ENCODE measurements at places on chromosomes 5 and 9.

DNA sequence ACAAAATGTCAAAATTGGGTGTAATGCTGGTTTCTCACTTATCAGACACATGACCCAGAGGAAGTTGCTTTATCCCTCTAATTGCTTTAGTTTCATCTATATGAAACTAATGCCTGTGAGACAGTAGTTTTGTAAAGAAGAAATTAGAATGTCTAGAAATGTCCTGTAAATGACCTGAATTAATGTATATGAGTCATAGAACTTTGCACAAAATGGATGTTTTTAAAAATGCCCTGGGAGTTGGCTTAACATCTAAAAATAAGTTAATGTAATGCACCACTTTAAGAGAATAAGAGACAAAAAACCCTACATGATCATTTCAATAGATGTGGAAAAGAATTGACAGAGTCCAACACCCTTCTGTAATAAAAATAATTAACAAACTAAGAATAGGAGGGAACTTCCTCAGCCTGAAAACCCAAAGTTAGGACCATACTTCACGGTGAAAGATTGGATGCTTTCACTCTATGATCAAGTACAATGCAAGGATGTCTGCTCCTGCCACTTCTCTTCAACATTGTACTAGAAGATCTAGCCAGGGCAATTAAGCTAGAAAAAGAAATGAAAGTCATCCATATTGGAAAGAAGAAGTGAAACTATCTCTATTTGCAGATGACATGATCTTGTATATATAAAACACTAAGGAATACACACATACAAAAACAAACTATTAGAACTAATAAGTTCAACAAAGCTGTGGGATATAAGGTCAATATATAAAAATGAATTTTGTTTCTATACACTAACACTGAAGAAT is 117.9 kb downstream of the MELK start:
- no peak for DNase-seq

DNA sequence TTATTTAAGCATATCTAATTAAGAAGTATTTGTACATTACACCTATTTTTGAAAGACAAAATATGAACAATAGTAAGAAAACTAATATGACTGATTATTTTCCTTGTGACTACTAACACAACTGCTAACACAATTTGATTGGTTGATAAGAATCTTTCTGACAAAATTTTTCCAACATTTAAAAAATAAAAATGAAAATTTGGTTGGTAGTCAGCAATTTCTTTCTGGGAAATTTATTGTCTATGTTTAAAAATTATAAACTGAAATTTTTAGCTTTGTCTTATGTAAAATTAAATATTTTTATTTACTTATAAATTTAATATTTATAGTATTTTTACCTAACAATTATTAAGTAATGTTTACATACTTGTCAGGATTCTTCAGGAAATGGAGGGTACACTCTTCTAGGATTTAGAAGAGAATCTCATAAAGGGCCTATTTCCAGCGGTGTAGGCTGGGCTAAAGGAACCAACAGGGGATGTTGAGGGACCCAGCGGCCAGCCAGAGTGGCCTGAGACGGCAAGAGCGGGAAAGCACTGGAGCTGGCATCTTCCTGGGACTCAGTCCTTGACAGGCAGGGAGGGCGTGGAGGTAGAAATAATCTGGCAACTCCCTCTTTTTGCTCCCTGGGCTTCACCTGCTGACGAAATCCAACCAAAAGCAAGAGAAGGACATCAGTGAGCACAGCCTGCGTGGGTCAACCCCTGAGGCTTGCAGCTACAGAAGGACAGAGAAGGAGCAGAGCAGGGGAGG is 14.7 kb upstream of the FAM120A start:
- DNase-seq: no peak

DNA sequence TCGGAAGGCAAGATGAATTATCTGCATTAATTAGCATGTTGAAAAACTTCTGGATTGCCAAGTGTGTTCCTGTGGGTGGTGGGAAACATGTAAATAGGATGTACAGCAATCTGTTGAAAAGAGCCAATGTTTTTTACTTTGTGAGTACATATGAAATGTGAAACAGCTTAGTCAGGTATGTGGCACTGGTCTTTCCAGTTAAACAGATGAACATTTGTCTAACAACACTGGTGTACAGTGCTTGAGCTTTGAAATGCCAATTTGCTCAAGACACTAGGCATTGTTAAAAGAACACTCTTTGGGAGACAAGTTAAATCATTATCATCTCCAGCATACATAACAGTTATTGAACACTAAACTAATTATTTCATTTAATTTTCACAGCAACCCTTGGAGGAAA is 107.3 kb upstream of the SLC24A2 start:
- DNase-seq: no peak

DNA sequence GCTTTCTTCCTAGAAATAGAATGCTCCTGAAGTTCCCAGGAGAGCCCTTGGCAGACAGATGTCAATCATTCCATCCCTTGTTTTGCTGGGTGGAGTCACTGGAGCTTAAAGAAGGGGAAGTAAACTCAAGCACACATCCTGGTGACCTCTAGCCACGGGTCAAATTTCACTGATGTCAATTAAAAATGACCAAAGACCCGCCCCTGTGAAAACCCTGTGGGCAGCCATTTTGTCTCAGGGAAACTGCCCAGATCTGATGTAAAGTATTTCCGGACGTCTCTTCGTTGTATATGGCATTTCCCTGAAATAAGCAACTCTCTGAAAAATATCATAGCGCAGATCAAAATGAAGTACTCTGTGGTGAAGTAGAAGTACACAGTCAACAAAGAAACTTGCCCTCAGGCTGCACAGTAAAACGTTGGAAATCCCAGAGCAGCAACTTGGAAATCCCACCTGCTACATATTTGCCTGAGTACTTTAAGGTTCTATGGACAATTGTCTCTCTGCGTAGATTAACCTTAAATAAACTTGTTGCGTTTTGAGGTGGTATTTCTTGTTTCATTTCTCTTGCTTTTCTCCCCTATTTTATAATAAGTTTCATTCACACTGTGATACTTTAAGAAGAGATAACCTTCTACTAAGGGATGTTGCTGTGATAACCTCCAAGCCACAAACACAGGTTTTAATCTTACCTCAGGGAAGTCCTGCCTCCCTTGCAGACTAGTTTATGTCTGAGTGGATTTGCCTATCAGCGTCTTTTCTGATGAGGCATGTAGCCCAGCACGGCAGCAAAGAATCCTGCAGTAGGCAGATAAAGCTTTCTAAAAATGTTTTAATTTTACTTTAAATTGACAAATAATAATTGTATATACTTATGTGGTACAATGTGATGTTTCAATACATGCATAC is 60.9 kb upstream of the PIP5K1B start:
- DNase-seq: peak; percentile 66

- DNase-seq: no peak
Observed at GRCh38 chr5:32098291-32098690, 75.8 kb downstream of the GOLPH3 start.

DNA sequence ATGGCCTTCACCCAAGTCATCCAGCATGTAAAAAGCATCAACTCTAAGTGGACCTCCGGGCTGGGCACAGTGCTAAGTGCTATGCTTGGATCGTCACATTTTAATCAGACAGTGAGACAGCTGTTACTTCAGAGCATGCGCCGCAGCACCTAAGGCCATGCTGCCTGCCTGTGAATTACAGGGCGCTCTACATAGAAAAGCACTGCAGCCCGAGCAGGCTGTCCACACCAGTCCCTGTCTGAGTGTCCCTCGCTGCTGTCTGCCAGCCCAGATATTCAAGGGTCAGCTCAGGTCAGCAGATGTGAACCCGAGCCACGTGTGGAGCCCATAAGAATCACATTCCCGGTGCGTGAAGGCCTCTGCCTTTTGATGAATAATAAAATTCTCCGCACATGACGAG is 37.1 kb downstream of the AK8 start:
- DNase-seq: peak; percentile 15

DNA sequence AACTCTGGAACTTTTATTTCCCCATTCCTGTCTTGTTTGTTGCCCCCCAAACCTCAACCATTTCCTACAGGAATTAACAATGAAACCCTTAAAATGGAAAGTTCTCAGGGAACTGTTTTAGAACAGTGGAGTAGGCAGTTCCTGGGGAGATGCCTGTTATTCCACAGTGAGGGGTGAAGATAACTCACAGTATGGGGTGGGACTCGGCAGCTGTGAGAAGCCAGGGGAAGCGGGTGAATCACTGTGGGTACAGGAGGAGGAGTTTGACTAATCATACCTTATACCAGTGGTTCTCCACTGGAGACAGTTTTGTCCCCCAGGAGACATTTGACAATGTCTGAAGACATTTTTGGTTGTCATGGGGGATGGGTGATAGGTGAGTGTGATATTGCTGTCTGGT is 36.9 kb upstream of the GLRA1 start:
- no peak for DNase-seq

DNA sequence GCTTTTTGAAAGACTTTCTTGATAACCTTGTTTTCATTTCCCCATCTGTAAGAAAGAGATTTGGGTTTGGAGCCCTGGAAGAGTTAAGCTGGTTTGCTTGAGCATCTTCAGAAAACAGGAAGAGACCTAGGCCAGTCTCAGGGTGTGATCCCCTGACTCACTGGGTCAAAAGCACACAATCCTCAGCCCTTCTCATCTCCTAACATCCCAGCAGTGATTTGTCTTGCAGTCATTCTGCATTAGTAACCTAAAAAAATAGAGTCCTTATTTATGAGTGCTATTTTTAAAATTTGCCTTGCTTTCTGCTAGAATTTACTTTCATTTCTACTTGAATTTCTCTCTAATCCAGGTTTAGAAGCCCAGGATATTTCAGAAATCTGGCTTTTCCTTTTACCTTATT is 16.4 kb upstream of the ARSB start:
- DNase-seq: no peak

DNA sequence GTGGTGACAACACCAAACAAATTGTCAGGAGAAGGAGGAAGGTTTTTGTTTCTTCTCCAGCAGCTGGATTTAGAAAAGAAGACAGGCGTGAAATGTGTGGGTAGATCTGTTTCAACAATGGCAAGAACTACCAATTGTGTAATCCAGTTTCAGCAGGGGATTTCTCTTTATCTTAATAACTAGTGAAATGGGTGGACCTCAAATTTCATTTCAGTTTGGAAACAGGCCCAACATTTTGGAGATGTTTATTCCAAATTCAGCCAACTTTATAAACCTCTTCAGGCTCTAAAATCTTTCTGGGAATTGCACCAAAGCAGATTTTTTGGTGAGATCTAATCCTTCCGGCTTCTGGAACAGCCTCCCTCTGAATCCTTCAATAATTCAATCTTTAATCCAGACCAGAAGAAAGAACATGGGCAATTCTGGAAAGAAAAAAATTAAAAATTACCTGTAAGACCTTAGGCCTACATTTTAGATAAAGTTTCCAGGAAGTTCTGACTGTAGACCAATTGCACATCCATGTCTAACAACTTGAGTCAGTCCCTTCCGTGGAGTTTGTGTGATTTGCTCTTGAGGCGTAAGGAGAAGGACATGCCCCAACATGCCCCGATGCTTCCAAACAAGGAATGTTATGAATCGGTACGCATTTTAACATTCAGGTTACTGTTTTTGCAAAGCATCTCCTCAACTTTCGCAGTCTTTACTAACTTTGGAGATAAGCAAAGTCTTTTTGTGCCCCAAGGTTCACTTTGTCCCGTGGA is 423.6 kb downstream of the IRX1 start:
- no peak for DNase-seq

GRCh38 chr5:135332519-135333150 is 66.4 kb downstream of the MACROH2A1 start:
- DNase-seq: no peak

GRCh38 chr5:163565492-163565891 is 60.1 kb downstream of the MAT2B start:
- no peak for DNase-seq

- no peak for DNase-seq
Observed at GRCh38 chr5:11319836-11320580, 559.0 kb upstream of the DAP start.

DNA sequence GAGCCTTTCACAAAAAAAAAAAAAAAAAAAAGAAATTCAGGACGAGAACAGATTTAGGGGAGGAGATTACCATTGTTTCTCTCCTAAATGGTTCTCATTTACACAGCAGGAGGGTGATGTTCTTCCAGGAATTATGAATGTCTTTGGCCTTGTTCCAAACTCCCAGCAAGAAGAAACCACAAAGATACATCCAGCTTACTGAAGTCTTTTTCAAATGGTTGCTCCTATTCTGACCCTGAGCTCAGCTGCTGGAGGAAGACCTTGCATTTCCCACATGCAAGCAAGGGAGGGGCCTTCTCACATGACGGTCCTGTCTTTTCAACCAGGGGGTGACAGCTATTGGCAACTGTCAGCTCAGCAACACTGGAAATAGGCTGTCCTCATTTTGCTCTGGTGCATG is 203.0 kb upstream of the VLDLR start:
- no peak for DNase-seq
